IPS-NIHi11 (cell line): ENCODE measurements at places on chromosomes 16 and 17.

DNA sequence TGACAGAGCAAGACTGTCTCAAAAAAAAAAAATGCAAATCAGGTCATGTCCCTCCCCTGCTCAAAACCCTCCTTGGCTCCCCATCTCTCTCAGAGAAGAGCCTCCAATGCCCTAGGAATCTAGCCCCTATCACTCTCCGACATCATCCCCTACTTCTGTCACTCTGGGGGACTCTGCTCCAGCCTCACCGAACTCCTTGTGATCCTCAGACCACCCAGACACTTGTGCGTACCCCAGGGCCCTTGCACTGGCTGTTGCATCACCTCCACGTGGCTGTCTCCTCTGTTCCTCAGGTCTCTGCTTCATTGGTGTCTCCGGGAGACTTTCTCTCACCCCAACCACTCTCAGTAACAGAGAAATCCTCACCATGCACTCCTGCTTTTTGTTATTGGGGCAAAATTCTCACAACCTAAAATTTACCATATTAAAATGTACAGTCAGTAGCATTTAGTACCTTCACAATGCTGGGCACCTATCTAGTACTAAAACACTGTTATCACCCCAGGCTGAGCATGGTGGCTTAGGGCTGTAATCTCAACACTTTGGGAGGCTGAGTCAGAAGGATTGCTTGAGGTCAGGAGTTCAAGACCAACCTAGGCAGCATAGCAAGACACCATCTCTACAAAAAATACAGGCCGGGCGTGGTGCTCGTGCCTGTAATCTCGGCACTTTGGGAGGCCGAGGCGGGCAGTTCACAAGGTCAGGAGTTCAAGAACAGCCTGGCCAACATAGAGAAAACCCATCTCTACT is 15.2 kb downstream of the PLA2G10 start:
- no peak for DNase-seq

DNA sequence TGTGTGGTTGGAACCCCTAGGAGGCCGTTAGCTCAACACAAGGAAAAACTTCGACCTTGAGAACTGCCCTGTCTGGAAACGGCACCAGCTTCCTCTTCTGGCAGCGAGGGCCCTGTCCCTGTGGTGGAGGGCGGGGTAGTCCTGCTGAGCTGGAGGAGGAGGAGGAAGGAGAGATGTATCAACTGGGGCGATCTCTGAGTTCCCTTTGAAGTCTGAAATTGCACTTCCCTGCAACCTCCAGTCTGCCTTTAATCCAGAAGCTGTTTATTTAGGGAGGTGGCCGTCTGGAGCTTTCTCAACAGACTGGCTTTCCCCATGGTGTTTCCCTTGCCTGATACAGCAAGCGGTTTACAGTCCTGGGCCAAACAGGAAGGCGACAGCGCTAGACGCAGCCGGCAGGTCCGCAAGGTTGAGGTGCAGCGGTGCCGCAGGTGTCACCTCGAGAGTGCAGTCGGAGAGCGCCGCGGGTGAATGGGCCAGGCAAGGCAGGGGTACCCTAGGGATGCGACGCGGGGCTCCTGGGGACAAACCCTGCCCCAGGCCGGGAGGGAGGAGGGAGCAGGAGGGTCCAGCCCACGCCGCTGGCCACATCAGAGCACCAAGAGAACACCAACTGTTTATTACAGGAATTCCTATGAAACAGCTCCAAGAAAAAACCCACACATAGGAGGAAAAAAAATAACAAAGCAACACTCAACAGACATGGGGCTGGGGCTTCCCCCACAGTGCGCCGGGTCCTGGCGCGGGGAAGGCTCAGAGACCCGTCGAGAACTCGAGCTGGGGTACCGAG is 11.4 kb upstream of the MRPS23 start:
- DNase-seq = peak; percentile 38

DNA sequence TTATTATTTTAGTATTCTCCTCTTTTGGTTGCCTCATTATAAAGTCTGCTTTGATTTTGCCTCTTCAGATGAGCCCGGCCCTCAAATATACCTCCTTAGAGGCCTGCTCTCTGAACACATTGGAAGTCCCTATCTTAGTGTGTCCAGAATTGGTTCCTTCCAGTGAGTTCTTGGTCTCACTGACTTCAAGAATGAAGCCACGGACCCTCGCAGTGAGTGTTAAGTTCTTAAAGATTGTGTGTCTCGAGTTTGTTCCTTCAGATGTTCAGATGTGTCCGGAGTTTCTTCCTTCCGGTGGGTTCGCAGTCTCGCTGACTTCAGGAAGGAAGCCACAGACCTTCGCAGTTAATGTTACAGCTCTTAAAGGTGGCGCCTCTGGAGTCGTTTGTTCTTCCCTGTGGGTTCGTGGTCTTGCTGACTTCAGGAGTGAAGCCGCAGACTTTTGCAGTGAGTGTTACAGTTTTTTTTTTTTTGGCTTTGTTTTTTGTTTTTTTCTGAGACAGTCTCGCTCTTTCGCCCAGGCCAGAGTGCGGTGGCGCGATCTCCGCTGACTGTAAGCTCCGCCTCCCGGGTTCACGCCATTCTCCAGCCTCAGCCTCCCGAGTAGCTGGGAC is 45.8 kb upstream of the NOS2 start:
- DNase-seq = no peak

DNA sequence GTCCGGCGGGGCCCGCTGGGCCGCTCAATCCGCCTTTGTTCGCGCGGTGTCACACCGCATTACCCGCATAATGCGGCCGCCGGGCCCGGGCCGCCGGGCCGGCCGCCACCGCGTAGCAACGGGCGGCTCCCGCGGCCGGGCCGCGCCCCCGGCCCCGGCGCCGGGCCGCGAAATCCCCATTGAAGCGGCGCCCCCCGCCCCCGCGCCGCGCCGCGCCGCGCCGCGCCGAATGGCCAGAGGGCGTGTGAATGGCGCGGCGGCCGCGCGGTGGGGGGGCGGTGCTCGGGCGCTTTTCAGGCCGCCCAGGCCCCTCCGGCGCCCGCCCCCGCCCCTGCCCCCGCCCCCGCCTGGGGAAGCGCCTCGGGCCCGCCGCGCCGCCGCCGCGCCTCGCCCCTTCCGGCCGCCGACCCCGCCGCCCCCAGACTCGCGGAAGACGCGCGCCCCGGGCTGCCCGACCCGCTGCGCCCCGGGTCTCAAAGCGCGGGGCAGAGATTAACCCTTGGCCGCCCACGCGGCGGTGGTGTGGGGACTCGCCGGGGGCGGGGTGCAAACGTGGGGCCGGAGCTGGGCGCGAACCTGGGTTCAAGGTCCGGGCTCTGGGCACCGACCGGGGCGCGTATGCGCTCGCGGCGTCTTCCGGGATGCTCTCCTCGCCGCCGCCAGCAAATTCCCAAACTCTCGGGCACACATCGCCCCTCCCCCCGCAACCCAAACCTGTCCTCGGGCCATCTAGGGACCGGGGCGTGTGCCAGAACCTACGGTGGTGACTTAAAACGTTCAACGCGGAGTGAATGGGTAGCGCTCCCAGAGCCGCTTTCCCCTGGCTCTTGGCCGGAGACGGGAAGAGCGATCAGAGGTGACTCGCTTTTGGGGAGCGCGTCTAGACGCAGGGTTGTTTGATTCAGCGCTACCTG is 46.7 kb downstream of the WNT3 start:
- DNase-seq = peak; percentile 82
